Left renal cortex interstitium (tissue), 4 donors: ENCODE measurements at places on chromosomes 6 and 20.

DNA sequence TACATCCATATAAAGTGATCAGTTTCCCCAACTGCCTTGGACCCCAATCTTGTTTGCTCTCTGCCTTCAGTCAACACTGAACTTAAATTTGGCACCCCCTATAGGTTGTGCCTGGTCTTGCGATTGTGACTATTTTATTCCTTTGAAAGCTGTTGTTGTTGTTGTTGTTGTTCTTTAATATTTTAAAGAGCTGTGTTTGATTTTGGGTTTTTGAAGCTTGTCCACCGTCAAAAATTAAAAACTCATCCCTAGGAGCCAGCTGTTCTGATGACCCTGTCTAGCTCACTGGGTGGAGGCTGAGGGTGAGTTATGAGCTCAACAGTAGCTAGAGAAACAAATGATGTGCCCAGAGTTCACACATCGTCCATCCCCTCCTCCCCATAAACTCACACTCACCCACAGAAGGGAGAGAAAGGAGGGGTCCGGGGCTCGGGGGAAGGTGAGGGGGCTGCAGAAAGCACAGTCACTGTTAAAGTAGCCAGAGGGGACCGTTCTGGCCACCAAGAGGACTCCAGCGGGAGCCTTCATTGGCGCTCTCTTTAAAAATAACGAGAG is 4.0 kb downstream of the SIM1 start:
- no peak for DNase-seq

GRCh38 chr6:41733360-41733706 is 2.1 kb downstream of the TFEB start:
- no peak for DNase-seq

GRCh38 chr6:147166360-147166944 is 37.8 kb upstream of the STXBP5 start:
- no peak for DNase-seq

GRCh38 chr6:25781134-25781533 is 26.6 kb downstream of the SLC17A4 start:
- DNase-seq, result no peak

- no peak for DNase-seq
These were observed 141.4 kb downstream of the MAFB start for GRCh38 chr20:40547483-40548091.

DNA sequence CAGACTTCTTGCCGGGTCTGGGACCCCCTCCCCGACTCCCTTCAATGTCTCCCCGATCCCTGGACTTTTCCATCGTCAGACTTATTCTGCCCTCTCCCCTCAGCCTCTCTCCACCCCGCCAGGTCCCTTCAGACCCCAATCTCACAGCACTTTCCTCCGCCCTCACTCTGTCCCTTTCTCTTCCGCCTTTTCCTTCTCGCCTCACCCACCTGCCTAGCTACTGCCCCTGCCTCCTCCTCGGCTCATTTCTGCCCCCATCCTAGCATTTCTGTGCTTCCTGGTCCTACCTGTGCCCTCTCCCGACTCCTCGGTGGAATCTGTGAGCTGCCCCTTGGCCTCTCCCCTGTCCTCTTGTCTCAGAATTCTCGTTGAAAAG is 616 bp downstream of the CHMP4B start:
- DNase-seq, result no peak

GRCh38 chr6:1806935-1807334 is 197.2 kb downstream of the FOXC1 start:
- no peak for DNase-seq

- no peak for DNase-seq
These were observed 234.9 kb downstream of the BCKDHB start for GRCh38 chr6:80341330-80341729.

GRCh38 chr6:146240322-146240721 is 211.5 kb downstream of the GRM1 start:
- DNase-seq, result no peak

GRCh38 chr6:34757687-34758274 is 476 bp downstream of the SNRPC start:
- no peak for DNase-seq

DNA sequence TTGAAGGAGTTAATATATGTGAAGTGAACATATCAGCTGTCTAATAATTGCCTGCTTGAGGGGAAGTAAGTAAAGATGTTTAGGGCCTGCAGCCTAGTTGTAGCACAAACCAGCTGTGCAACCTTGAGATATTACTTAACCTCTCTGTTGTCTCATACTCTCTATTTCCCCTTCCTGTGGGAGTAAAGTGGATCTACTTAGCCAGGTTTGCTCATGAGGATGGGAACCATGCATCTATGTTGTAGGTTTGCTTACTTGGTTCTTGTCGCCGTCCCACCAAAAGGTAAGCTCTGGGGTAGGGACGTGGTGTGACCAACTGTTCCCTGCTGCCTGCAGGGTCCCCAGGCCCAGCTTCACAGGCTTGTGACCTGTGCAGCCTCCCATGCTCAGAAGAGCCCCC is 362.7 kb upstream of the SULF2 start:
- no peak for DNase-seq

DNA sequence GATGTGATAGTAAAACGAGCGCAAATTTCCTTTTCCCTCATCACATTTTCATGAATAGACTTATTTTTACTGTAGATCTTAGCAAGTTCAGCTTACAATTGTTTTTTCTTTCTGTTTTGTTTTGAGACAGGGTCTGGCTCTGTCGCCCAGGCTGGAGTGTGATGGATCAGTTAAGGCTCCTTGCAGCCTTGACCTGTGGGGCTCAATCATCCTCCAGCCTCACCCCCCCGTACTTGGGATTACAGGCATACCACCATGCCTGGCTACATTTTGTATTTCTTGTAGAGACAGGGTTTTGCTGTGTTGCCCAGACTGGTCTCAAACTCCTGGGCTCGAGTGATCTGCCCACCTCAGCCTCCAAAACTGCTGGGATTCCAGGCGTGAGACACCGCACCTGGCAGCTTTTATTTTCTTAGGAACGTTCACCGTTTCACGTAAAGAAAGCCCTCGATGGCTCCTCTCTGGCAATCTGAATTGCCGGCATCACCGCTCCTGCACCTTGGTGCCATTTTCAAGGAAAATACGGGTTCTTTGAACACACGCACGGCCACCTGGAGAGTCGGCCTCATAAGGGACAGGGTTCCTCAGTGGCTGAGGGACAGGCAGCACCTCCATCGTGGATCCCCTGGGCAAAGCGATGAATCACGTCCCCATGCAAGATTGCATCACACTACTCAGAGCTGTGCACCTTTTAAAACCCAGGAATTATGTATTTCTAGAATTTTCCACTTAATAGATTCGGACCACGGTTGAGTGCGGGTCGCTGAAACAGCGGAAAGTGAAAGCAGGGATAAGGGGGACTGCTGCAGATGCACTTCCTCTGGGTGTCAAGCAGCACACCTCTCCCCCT is 78.7 kb downstream of the IRF4 start:
- DNase-seq, result no peak

- no peak for DNase-seq
These were observed 27.9 kb upstream of the NT5E start for GRCh38 chr6:85421972-85422371.

- DNase-seq, result no peak
These were observed 3.5 kb upstream of the TFAP2A start for GRCh38 chr6:10418361-10418861.

- DNase-seq, result no peak
These were observed 112.6 kb downstream of the CDH26 start for GRCh38 chr20:60070791-60071190.

- DNase-seq, result no peak
These were observed 5.2 kb upstream of the ETV7 start for GRCh38 chr6:36392621-36393020.

DNA sequence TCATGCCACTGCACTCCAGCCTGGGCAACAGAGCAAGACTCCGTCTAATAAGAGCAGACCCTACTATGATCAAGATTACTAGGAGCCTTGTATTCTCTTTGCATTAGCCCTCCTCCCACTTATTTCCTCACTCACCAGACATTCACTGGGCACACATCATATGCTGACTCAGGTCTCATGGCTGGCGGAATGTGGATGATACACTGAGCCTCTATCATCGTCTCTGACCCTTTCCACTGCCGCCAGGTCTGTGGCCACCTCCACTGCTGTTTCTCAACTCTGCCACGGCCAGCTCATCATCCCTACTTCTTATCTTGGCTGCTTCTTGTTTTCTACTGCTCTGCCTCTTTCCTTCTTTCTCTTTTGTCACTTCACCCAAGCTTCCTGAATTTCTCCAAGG is 161.0 kb downstream of the BACH2 start:
- DNase-seq, result no peak

DNA sequence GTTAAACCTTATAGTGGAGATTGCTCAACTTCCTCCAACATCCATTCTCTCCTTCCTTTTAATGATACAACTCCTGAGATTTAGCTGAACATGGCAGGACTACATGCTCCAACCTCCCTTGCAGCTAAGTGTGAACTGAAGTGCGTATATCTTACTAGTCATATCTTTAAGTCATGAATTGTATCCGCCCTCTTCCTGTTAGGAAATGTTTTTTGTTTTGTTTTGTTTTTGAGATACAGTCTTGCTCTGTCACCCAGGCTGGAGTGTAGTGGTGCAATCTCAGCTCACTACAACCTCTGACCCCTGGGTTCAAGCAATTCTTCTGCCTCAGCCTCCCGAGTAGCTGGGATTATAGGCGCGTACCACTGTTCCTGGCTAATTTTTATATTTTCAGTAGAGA is 8.8 kb upstream of the OSTM1 start:
- no peak for DNase-seq

DNA sequence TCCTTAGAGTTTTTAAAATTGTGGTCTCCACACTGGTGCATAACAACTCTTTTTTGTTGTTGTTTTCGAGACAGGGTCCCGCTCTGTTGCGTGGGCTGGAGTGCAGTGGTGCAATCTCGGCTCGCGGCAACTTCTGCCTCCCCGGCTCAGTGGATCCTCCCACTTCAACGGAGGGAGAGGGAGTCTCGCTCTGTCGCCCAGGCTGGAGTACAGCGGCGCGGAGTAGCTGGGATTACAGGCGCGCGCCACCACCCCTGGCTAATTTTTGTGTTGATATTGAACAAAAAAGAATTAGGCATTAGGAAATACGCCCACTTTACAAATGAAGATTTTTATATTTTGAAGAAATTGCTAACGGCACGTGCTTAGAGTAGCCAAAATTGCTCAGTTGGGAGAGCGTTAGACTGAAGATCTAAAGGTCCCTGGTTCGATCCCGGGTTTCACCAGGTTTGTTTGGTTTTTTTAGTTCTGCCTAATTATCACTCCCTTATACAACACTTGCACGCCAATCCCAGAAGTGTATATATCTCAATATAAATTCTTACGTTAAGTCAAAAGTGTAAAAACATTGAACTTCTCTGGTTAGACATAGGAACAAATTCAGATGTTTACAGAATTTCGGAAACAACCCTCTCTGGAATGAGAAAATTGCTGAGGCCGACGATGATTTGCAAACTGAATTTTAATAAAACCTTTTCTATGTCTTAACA is 159.6 kb downstream of the TRIM27 start:
- no peak for DNase-seq

GRCh38 chr6:32692019-32692418 is 25.6 kb upstream of the HLA-DQB1 start:
- DNase-seq, result no peak

DNA sequence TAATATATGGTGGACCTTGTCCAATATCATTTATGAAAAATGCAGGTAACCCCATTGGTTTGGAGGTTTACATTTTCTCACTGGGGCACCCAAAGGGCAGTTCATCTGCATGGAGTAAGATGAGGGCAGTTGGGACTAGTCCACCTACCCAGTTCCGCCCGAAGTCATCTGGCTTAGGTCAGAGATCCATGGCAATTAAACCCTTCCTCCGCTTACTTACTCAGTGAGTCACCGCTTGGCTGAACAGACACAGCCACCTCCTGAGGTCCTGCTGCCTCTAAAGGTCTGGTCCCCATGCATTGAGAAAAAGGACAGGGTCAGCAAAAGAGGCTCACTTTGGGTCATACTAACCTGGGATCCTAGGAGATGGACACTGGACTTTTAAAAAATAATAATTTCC is 102.9 kb upstream of the PRL start:
- DNase-seq, result no peak

GRCh38 chr20:24571159-24571558 is 101.7 kb downstream of the SYNDIG1 start:
- no peak for DNase-seq

DNA sequence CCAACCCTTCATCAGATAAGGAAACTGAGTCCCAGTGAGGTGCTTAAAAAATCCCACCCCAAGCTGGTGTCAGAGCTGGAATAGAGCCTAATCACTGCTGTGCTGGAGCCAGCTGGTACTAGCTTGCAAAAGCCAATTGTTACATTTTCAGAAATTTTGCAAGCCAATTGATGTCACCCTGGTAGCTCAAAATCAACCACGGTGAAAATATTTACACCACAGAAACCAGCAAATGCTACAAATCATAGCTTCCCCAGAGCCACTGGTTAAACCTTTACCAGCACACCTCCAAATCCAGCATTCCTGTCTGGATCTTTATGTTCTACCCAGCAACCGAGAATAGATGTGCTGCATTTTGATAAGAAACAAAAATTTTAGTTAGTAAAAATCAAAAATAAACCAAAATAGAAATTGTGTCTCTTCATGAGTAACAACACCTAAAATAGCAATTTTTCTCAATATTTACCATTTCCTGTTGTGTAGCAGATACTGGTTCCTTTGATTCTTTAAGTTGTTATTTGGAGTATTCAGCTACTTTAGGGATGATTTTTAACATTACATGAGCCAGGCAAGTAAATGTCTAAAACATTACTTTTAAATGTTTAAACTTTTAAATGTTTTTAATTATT is 7.2 kb upstream of the LCA5 start:
- DNase-seq, result no peak

- no peak for DNase-seq
These were observed 118.5 kb downstream of the PCSK2 start for GRCh38 chr20:17345321-17345720.

DNA sequence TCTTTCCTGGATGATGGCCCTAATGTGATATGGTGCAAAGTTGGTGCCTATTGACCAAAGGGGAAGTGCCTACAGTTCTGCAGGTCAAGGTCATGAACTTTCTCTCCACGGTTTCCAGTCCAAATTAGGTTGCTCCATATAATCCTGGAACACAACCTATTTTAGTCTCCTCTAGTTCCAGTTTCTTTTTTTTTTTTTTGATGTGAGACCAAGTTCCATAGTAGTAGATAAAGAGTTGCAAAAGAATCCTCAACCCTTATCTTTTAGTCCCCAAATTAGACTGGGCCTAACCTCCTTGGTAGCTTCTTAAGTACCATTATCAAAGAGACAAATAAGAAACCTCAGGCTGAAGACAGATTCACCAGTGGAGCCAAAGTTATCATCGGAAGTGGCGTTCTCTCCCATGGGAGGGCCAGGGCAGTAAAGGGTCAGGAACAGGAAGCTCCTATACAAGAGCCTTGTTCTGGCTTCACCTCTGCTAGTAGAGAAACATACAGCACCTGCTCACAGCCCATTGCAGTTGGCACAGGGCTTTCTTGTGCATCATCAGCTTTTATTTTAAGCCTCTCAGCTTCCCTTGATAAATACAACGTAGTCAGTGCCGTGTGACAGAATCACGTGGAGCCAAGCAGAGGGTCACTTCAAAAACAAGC is 132.2 kb upstream of the RREB1 start:
- DNase-seq, result no peak

- no peak for DNase-seq
These were observed 749.7 kb upstream of the ADGRB3 start for GRCh38 chr6:67885081-67886033.
